Fibroblast of upper back skin (primary cell): ENCODE measurements at places on chromosomes 7 and 10.

DNA sequence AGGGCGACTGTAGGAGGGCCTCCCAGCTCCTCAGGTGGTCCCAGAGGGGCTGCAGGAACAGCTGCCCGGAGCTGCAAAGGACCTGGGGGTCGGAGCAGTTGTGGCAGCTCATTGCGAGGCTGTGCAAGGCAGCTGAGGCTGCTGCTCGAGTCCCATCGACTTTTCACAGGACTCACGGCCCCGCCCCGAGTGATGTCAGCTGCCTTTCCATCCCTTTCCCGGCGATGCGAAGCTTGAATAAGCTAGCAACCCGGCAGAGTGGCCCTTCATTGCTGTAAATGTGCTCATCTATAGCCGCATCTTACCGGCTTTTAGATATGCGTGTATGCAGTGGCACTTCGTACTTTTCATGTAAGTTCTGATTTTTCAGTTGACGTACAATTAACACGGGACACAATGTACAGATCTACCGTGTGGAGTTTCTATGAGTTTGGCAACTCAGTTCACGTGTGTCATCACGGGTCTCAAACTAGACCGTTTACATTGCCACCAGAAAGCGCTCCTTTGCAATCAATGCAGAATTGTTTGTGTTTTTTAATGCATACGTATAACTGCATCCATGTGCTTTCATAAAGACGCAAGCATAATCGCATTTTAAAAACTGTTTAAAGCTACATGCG lies at the start of gene CH25H:
CH25H (minus strand) TSS at position 137 of the 620 bp plus-strand sequence; CDS start at position 112, 25 bp downstream.
- DNase-seq = peak; percentile 92

- DNase-seq = peak; percentile 2
These were observed 696 bp downstream of the MALSU1 start for GRCh38 chr7:23299770-23300300.

DNA sequence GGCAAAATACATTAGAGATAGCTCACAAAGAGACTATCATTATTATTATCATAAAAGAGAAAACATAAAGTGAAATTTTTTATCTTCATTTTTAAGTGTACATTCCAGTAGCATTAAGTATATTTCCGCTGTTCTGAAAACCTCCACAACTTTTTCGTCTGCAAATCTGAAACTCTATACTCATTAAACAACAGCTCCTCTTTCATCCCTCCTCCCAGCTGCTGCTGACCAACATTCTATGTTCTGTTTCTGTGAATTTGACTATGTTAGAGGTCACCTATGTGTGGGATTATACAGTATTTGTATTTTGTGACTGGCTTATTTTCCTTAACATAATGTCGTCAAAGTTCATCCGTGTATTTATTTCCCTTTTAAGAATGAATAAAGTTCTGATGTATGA lies 429.3 kb upstream of the TPK1 start:
- no peak for DNase-seq

GRCh38 chr7:1210979-1211608 lies 21.6 kb upstream of the UNCX start:
- DNase-seq = no peak

GRCh38 chr10:100528123-100528886 lies 1.4 kb downstream of the NDUFB8 start:
- no peak for DNase-seq

DNA sequence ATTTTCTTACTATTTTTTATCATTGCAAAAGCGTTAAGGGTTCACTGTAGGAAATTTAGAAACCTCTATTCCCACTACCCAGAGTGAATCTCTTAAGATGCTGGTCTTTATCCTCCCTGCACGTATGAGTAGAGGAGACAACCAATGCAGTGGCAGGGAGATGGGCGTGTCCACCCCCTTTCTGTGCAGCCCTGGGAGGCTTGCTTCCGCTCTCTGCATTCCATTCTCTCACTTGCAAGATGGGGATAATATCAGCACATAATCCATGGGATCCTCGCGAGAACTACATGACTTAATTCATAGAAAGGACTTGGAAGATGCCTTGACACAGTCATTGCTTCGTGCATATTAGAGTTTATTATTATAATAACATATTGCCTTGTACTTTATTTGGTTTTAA lies 196.2 kb downstream of the KLF6 start:
- DNase-seq = peak; percentile 32

GRCh38 chr10:12838995-12839927 lies 162.3 kb downstream of the CCDC3 start:
- DNase-seq = no peak
